Liver (tissue), 10 donors: ENCODE measurements at places on chromosomes 6 and 20. TPM values are rescaled to one million over a fixed set of nuclear protein-coding genes. Genes with fewer than 3 reads are reported as not detected.

Gene DEFB132
- 0.08 TPM for total RNA-seq

Gene CABLES2
- total RNA-seq, result 3.2 TPM

Gene SCRT2
- total RNA-seq, result not detected

Gene CLVS2
- 0.25 TPM for total RNA-seq

Gene KHDC1L
- not detected for total RNA-seq

Gene TAGAP
- total RNA-seq, result 1.5 TPM

Gene RAB44
- total RNA-seq, result 0.08 TPM

Gene PTPRT
- 0.14 TPM for total RNA-seq

Gene SLC13A3
- 10.7 TPM for total RNA-seq

Gene SYNDIG1
- total RNA-seq, result 0.08 TPM

Gene GINS1
- total RNA-seq, result 0.25 TPM

- H3K27ac ChIP-seq, result no peak overlapping the region
- no peaks in the 10 kb centered on the region for H3K36me3 ChIP-seq
- H3K4me3 ChIP-seq, result no peak overlapping the region
- H3K4me1 ChIP-seq, result no peaks in the 10 kb centered on the region
Measured at GRCh38 chr6:159904497-159904911, 13.7 kb downstream of the MAS1 start.

DNA sequence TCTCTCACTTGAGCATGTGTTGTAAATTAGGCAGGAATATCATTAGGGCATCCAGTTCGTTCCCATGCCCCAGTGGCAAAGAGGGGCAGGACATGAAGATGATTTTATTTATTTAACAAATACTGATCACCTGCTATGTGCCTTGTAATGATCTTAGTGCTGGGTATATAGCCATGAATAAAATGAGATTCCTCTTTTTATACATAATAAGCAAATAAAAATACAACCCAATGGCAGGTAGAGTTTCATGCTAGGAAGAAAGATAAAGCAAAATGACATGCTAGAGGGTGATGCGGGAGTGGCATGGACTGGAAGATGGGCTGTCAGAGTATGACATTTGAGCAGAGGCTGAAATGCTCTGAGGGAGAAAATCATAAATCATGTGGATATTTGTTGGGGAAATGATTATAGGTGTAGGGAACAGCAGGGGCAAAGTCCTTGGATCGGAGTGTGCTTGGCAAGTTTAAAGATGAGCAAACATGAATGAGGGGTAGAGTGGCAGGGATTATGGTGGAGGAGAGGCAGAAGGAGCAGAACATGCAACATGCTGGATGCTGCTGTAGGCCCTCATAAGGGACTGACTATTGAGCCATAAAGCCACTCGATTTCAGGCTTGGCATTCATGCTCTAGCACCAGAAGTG, 342.1 kb downstream of the PLCB1 start:
- H3K4me3 ChIP-seq, result no peak overlapping the region
- H3K36me3 ChIP-seq, result no peaks in the 10 kb centered on the region
- no peaks in the 10 kb centered on the region for H3K27me3 ChIP-seq
- no peak for DNase-seq
- H3K27ac ChIP-seq, result no peak overlapping the region

- no peaks in the 10 kb centered on the region for H3K36me3 ChIP-seq
- no peaks in the 10 kb centered on the region for H3K4me1 ChIP-seq
- DNase-seq, result no peak
- no peak overlapping the region for H3K27ac ChIP-seq
- H3K4me3 ChIP-seq, result no peak overlapping the region
- no peaks in the 10 kb centered on the region for H3K27me3 ChIP-seq
Measured at GRCh38 chr20:19750101-19750606, 7.9 kb upstream of the RIN2 start.

DNA sequence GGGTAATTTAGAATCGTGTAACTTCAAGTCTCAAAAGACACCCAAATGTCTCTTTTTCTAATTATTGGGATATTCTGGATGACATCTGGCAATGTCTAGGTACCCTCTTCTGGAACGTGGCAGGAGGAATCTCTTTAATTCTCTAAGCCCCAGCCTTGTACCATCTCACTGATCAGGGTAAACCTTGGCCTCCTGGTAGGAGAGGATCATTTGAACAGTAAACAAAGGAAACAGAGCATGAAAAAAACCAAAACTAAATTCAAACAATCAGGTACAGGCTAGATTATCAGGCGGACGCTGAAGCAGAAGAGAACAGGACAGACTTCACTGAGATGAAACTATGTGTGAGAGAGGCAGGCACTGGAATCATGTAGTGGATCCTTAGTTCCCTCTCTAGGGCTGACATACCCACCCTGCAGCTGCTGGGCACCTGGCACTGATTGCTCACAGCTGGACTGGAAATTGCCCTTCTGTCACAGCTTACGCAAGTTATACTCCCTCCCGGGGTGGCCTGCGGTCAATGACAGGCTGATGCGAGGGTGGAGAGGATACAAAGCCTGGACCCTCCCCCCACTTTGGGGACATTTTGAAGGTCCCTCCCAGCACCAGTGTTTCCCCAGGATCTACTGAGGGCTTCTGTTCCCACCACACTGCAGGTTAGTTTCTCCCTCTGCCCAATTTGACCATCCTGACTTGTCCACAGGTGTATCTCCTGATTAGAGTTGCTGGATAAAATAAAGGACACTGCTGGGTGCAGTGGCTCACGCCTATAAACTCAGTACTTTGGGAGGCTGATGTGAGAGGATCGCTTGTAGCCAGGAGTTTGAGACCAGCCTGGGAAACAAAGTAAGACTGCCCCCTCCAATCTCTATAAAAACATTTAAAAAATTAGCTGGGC, 20.6 kb upstream of the ZBTB24 start:
- no peaks in the 10 kb centered on the region for H3K4me1 ChIP-seq
- no peak for DNase-seq
- no peaks in the 10 kb centered on the region for H3K36me3 ChIP-seq
- no peak overlapping the region for H3K27ac ChIP-seq

GRCh38 chr20:44080646-44081267, 106.2 kb downstream of the JPH2 start:
- H3K4me1 ChIP-seq, result no peaks in the 10 kb centered on the region
- H3K27me3 ChIP-seq, result no peaks in the 10 kb centered on the region
- no peak overlapping the region for H3K4me3 ChIP-seq
- peak; percentile 73 for DNase-seq
- H3K36me3 ChIP-seq, result no peaks in the 10 kb centered on the region

- no peak overlapping the region for H3K27ac ChIP-seq
- peaks cover 2% of the 10 kb centered on the region for H3K27me3 ChIP-seq
- H3K4me3 ChIP-seq, result no peak overlapping the region
- DNase-seq, result no peak
- no peaks in the 10 kb centered on the region for H3K4me1 ChIP-seq
- no peaks in the 10 kb centered on the region for H3K36me3 ChIP-seq
Measured at GRCh38 chr20:33162313-33162712, 5.6 kb upstream of the BPIFA2 start.

GRCh38 chr20:7841971-7842310, 98.3 kb downstream of the HAO1 start:
- no peak overlapping the region for H3K4me3 ChIP-seq
- DNase-seq, result no peak
- no peak overlapping the region for H3K27ac ChIP-seq
- no peaks in the 10 kb centered on the region for H3K4me1 ChIP-seq
- no peaks in the 10 kb centered on the region for H3K27me3 ChIP-seq

GRCh38 chr20:18537651-18538050, 29.6 kb upstream of the SMIM26 start:
- no peak for DNase-seq
- no peak overlapping the region for H3K27ac ChIP-seq
- H3K4me1 ChIP-seq, result no peaks in the 10 kb centered on the region

DNA sequence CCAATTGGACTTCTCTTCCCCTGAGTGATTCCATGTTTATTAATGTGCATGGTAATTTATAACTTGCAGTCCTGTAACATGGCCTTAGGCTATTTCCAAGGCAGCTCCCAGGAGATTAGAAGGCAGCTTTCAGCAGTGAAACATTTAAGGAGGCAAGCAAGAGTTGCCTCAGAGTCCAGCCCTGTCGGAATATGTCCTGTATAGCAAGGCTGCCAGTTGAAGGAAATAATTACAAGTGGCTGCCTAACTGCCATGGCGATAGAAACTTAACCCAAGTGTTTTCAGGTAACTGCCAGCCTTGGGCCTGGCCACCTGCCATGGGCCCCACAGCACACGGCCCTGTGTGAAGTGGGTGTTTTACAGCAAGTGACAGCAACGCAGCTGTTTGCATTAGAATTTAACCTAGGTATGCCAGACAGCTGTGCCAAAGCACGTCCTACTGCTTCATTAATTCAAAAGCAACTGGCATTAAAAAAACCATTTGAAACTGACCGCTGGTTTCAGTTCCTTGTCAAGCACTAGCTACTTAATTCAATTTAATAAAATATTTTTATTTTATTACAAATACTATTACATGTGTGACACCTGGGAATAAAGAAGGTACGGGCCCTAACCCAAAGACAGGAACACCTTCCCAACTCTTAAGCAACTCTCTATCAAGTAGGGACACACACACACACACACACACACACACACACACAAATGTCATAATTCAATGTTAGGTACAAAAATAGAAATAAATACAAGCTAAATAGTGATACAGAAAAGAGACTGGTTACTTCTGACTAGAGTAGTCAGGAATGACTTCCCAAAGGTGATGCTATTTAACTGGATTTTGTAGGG, 151.8 kb upstream of the HEY2 start:
- H3K4me1 ChIP-seq, result no peaks in the 10 kb centered on the region
- no peak overlapping the region for H3K4me3 ChIP-seq
- no peak overlapping the region for H3K27ac ChIP-seq

DNA sequence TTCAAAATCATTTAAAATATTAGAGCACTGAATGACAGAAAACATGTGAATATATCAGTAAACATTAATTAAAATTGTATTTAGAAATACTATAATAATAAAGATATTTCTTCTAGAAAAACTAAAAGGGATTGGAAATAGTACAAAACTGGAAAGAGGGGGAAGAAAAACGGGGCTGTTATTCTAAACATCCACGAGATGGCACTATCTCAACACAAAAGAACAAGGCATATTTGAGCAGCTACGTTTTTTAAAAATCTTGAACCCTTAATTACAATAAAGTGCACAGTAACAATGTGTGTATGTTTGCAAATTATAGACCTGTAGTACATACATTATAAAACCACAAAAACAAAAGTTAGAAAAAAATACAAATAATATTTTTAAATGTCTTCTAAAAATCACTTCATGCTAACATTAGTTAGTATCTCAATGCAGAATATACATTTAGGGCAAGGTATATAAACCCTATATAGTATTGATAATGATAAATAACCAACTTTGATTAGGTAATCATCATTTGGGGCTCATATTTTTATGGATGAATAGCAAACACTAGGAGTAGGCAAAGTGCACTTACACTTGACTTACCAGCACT, 42.5 kb upstream of the PNISR start:
- peaks cover 1% of the 10 kb centered on the region for H3K36me3 ChIP-seq
- no peaks in the 10 kb centered on the region for H3K4me1 ChIP-seq
- no peak overlapping the region for H3K4me3 ChIP-seq
- no peak for DNase-seq

- H3K27me3 ChIP-seq, result peaks cover 4% of the 10 kb centered on the region
- H3K36me3 ChIP-seq, result no peaks in the 10 kb centered on the region
- no peak for DNase-seq
- peaks cover 13% of the 10 kb centered on the region for H3K4me1 ChIP-seq
Measured at GRCh38 chr20:45467172-45467571, 2.4 kb upstream of the WFDC2 start.

- no peak overlapping the region for H3K4me3 ChIP-seq
- H3K27ac ChIP-seq, result no peak overlapping the region
- no peaks in the 10 kb centered on the region for H3K27me3 ChIP-seq
Measured at GRCh38 chr6:37306624-37307222, 47.1 kb upstream of the RNF8 start.

DNA sequence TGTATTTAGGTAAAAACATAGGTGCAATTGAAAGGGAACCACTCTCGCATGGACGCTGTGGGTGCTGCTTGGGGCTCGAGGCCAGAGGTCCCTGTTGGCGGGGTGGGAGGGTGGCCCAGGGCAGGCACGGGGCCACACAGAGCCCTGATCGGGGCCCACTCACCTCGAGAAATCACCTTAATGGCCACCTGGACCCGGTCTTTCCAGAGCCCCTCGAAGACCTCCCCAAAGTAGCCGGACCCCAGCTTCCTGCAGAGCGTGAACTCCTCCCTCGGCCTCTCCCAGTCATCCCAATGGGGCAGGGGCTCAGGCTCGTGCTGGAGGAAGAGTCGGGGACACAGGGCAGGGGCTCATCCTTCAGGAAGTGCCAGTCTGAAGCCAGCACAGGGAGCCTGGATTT, 3.8 kb downstream of the PTK6 start:
- H3K36me3 ChIP-seq, result no peaks in the 10 kb centered on the region
- H3K4me3 ChIP-seq, result no peak overlapping the region
- peaks cover 10% of the 10 kb centered on the region for H3K4me1 ChIP-seq
- DNase-seq, result no peak
